ENCODE measurements at places on chromosomes 13 and 19.
A peak's percentile ranks its signal among the peaks of the same experiment; 100 is the strongest.

DNA sequence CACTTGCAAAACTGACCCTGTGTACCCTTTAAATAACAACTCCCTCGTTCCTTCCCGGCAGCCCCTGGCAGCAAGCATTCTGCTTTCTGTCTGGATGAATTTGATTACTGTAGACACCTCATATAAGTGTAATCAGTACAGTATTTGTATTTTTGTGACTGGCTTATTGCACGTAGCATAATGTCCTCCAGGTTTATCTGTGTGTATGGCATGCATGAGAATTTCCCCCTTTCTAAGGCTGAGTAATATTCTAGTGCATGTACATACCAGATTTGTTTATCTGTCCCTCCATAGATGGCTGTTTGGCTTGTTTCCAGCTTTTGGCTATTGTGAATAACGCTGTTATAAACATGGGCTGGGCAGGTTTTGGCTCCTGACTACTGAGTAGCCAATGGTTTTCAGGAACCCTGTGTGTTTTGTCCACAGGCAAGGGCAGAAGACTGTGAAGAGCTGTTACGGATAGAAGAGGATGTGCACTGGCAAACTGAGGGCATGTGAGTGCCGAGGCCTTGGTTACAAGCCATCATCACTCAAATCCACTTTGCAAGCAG lies 98.0 kb downstream of the ESD start:
- no peak for DNase-seq

GRCh38 chr13:72390909-72391308 lies 336.5 kb downstream of the MZT1 start:
- DNase-seq, result peak; percentile 27

DNA sequence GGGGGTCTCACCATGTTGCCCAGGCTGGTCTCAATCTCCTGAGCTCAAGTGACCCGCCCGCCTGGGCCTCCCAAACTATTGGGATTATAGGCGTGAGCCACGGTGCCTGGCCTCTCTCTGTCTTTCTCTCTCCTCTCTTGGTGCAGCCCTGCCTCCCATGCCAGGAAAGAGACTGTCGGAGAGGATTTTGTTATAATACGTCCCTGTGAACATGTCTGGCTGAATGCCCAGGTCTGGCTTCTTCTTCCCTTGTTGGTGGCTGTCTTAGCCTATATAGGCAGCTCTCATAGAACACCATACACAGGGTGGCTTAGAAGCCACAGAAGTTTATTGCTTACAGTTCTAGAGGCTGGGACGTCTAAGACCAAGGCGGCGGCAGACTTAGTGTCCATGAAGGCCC lies 46.4 kb downstream of the PEX11G start:
- DNase-seq, result peak; percentile 18

DNA sequence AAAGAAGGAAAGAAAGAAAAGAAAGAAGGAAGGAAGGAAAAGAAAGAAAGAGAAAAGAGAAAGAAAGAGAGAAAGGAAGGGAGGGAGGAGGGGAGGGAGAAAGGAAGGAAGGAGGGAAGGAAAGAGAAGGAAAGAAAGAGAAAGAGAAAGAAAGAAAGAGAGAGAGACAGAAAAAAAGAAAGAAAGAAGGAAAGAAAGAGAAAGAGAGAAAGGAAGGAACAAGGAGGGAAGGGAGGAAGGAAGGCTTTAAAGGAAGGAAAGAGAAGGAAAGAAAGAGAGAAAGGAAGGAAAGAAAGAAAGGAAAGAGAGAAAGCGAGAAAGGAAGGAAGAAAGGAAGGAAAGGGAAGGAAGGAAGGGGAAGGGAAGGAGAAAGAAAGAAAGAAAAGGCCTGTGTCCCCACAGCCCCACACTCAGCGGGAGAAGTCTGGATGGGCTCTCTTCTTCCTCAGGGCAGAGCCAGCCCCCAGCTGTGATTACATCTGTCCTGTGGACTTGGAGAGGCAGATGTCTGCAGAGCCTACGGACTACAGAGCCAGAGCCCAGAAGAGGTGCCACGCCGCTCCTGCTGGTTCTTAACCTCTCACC lies 9.6 kb downstream of the PTPRH start:
- DNase-seq, result no peak
